ENCODE measurements at places on chromosomes 12 and 14.

- no peak for DNase-seq
Measured at GRCh38 chr14:53524391-53524790, 371.3 kb upstream of the DDHD1 start.

GRCh38 chr12:47206450-47207339 lies 126.9 kb upstream of the AMIGO2 start:
- no peak for DNase-seq

- no peak for DNase-seq
Measured at GRCh38 chr14:65813760-65814384, 401.3 kb downstream of the FUT8 start.

- DNase-seq = no peak
Measured at GRCh38 chr12:15547063-15547462, 224.8 kb downstream of the PTPRO start.

DNA sequence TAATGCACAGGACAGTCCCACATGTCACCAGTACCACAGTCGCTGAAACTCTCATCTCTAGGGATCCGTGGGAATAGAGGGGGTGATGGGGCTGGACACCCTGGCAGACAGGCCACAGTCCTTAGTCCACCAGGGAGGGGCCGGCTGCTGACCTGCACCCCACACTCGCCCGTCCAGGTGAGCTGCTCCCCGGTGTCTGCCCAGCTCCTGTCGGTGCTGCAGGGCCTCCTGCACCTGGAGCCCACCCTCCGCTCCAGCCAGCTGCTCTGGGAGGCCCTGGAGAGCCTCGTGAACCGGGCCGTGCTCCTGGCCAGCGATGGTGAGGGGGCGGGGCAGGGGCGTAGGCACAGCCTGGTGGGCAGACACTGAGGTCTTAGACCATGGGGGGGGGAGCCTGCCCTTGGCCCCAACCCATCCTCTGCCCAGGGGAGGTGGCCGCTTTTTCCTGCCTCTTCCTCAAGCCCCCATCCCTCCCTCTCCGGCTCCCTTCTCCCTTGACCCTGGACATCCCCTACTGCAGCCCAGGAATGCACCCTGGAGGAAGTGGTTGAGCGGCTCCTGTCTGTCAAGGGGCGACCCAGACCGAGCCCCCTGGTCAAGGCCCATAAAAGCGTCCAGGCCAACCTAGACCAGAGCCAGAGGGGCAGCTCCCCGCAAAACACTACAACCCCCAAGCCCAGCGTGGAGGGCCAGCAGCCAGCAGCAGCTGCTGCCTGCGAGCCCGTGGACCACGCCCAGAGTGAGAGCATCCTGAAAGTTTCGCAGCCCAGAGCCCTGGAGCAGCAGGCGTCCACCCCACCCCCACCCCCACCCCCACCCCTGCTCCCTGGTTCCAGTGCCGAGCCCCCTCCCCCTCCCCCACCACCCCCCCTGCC lies 17.1 kb upstream of the ADSS1 start:
- DNase-seq = no peak

GRCh38 chr12:117919479-117919878 lies 49.3 kb downstream of the KSR2 start:
- DNase-seq = no peak

- DNase-seq = no peak
Measured at GRCh38 chr14:64767215-64767964, 63.2 kb downstream of the PLEKHG3 start.

DNA sequence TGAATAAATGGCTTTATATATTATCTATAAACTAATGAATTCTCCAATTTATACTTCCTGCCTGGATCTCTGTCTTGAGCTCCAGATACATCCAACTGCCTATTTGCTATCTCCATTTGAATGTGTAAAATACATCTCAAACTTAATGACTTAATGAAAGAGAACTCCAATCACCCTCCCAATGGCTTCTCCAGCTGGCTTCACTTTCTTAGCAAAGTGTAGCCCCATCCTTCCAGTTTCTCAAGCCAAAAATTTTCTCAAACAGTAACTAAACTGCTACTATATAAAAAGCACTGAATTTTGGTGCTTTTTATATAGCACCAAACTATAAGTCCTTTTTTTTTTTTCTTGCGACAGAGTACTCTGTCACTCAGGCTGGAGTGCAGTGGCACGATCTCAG lies 2.6 kb downstream of the CRY1 start:
- no peak for DNase-seq

- DNase-seq = no peak
Measured at GRCh38 chr14:45819107-45819506, 566.1 kb upstream of the MIS18BP1 start.

DNA sequence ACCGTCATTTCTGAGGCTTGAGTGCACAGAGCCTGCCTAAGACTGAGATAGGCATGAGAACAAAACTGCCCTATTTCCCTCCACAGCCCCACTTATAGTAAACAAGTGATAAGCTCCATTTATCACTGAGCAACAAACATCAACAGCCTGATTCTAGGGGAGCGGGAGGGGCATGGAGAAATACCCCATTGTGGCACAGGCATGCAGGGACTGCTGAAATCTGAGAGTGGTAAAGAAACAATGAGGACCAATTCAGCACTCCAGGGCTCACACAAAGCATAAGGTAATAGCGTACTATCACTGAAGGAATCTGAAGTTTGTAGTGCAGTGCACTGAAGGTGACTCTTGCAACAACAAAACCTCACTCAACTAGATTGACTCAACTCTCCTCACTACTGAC lies 186.7 kb downstream of the ANO2 start:
- no peak for DNase-seq

GRCh38 chr14:103840014-103840413 lies 7.4 kb downstream of the PPP1R13B start:
- no peak for DNase-seq

DNA sequence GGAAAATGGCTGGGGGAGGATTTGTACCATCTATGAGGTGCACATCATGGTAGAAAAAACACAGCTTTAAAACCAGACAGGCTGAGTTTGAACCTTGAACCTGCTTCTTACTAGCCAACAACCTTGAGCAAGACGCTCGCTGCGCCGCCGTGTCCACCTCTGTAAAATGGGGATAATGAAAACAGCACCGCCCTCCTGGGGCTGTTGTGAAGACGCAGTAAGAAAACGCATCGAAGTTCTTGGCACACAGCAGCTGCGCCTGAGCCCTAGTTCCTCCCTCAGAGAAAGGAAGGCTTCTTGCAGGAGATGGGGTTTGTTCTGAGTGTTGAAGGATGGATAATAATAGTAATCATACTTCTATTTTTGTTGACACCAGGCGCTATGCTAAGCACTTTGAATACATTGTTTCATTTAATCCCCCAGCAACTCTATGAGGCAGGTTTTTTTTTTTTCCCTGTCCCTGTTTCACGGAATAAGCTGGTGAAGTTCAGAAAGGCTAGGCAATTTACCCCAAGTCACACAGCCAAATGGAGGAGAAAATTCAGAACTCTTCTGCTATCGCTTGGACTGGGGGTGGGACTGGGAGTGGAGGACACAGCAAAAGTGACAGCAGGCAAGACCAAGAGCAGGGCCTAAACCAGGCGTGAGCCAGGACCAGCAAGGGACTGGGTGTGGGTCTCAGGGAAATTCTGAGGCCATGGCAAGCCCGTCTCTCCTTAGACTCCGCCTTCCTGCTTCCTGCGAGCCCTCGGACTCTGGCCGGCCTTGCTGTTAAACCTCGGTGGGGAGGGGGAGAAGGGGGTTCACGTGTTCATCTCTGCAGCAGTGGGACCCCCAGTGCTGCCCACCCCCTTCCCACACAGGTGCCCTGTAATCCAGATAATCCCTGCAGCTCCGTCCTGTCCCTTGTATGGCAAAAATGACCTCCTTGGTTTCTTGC lies 97.5 kb downstream of the LRRC74A start:
- DNase-seq = no peak

DNA sequence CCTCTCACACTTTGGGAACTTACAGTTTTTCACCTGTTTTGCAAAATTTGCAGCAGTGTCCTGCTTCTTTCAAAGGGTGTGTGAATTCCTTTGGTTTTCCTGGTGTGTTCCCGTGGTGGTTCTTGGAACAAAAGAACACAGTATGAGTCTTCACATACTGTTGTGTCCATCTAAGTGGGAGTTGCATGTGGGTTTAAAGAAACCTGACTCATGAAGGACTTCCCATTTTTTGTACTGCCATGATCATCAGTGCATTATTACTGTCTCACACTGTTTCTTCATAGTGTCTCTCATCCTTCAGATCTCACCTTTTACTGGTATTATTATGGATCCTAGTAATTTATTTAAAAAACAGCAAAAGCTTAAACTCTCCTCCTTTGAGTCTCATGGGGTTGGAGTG lies 3.8 kb upstream of the GZMH start:
- no peak for DNase-seq

DNA sequence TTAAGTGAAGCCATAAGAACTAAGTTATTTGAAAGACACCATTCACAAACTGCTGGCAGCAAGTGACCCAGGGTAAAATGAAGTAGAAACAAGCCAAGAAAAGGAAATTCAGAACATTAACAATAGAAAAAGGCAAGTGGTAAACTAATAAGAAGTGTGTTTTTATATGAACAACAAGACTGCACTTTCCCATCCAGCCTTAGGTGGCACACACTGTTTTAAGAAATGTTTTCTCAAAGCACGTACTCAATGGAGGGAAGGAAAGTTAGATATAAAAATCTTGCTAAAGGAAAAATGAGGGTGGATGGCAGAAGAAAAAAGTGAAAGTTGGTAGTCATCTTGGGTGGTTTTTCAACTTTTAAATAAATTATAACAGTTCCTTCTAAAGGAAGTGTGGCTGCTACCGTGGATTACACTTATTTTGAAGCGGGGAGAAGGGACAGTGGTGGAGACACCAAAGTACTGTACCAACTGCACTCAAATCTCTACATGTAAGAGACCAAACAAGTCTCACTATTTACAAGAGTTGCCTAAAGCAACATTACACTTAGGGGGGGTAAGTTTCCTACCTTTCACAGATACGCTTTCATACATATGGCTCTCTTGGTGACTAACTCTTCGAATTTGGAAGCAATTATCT lies 58.8 kb downstream of the SEL1L start:
- DNase-seq = no peak

DNA sequence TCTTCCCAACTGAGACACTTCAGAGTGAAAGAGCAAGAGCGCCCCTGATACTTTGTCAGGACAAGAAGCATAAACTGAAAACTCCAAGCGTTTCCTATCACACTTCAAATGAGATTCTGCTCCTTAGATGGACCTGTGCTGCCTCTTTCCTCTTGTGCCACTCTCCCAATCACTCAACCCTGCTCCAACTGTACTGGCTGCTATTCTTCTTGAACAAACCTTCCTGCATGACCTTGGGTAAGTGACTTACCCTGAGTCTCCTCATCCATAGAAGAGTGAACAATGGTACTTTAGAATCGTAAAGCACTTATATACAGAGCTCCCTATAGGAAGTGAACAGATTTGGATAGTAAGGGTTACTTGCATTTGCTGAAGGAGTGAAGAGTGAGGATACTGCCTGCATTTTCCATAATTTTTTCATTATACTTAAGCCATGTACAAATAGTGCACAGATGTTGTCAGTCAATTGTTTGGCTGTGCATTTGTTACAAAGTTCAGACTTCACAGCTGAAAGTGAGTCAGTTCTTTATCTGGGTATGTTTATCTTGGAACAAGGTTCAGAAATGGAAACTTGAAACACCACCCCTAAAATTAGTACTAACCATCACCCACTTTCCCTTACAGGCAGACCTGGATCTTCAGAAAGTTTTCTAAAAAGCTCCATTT lies 10.8 kb downstream of the MTERF2 start:
- no peak for DNase-seq

DNA sequence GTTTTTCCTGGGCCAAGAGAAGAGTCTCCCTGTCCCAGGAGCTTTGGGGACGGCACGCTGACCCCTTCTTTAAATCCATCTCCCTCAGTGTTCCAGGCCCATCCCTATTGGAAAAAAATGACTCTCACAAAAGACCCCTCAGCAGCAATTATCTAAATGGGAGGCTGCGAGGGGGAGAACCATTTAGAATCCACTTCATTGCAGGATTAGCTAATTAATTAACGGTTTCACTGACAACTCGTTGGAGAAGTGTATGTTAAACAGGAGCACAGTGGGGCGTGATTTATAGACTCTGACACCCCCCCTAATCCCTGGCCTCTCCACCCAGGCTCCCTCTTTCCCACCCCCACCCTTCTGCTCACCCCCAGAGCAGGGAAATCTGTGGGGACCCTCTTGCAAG lies 162.8 kb upstream of the LHX5 start:
- no peak for DNase-seq

- DNase-seq = no peak
Measured at GRCh38 chr14:52258783-52259182, 8.7 kb upstream of the PTGDR start.

DNA sequence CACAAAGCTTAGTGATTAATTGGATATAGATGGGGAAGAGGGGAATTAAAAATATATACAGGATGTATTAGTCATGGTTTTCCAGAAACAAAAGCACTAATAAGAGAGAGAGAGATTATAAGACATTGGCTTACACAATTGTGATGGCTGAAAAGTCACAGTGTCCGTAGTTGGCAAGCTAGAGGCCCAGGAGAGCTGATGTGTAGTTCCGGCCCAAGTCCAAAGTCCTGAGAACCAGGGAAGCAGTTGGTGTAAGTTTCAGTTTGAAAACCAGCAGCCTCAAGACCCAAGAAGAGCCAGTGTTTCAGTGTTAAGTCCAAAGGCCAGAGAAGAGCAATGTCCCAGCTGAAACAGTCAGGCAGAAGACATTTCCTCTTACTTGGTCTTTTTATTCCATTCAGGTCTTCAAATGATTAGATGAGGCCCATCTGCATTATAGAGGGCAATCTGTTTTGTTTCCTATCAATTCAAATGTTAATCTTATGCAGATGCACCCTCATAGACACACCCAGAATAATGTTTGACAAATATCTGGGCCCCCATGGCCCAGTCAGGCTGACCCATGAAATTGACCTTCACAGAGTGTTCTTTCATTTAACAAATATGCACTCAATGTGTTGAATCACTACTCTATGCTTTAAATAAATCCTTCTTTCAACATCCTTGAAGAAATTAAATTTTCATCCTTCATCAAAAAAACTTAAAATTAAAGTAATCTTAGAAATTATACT lies 67.2 kb upstream of the DIO2 start:
- DNase-seq = no peak

- DNase-seq = no peak
Measured at GRCh38 chr14:36383767-36384431, 63.5 kb upstream of the MBIP start.

- DNase-seq = no peak
Measured at GRCh38 chr14:44438221-44438620, 68.9 kb downstream of the FSCB start.

GRCh38 chr12:54398995-54399793 lies 14.7 kb upstream of the ZNF385A start:
- peak; percentile 83 for DNase-seq

DNA sequence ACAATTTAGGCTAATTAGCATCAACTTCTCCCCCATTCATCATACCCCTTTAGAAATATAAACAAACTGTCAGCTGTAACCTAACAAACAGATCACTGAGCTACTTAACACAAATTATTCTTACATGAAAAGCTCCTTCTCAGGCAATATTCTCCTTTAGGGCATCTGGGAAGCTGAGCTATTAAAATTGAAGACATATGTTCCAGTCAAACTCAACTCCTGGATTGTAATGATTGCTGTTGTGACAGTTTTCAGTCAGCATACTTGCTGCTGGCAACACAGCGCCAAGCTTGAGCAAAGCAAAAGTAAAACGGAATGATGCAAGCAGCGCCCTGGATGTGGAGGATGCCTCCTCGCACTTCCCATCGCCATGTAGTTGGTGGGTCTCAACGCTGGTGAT lies 82.4 kb downstream of the SLC25A21 start:
- DNase-seq = no peak

- DNase-seq = no peak
Measured at GRCh38 chr14:48546996-48547395, 871.6 kb upstream of the MDGA2 start.

Measured in SK-N-DZ (cell line).